ENCODE measurements at places on chromosomes 4 and X. TPM values are rescaled to one million over a fixed set of nuclear protein-coding genes. Genes with fewer than 3 reads are reported as not detected.

ARHGAP6 gene
- total RNA-seq, result 4.4 TPM

FRG2 gene
- total RNA-seq, result not detected

FAM184B gene
- total RNA-seq, result 9.0 TPM

DRD5 gene
- total RNA-seq, result 3.0 TPM

SSX1 gene
- not detected for total RNA-seq

CSAG2 gene
- total RNA-seq, result not detected

CHRDL1 gene
- total RNA-seq, result 5.5 TPM

ATOH1 gene
- not detected for total RNA-seq

RHOXF1 gene
- total RNA-seq, result not detected

KCTD8 gene
- total RNA-seq, result 9.5 TPM

SCOC gene
- total RNA-seq, result 235 TPM
